ENCODE measurements at places on chromosomes 5 and 9. TPM values are rescaled to one million over a fixed set of nuclear protein-coding genes. Genes with fewer than 3 reads are reported as not detected.

DNA sequence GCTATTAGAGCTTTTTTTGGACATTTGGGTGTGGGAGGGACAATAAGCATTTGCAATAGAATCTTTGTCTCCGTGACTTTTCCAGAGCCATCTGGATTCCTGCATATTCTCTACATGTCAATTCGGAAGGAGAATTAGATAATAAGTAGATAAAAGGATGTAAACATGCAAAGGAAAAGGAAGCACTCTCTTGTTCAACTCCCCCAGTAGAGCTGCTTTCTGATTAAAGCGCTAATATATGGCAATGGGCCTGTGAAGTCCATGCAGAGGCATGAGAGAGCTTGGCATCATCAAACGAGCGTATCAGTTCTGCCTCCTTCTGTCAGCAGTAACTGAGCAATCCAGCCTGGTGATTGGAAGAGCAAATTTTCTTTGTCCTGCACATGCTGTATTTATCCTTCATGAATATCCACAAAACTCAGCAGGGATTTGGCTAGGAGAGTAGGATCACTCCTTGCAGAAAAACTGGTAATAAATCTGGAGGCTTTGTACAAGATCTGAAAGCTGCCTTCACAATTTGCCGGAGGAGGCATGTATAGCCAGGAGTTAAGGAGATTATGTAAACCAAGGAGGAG lies 1752.9 kb downstream of the MAT2B start:
- DNase-seq, result no peak
- H3K27ac ChIP-seq, result no peak overlapping the region
- H3K4me3 ChIP-seq, result no peak overlapping the region
- no peaks in the 10 kb centered on the region for H3K27me3 ChIP-seq
- no peaks in the 10 kb centered on the region for H3K36me3 ChIP-seq
- H3K4me1 ChIP-seq, result no peaks in the 10 kb centered on the region

GRCh38 chr5:77140350-77140749 lies 53.3 kb upstream of the ZBED3 start:
- no peak overlapping the region for H3K4me3 ChIP-seq
- DNase-seq, result no peak
- H3K27me3 ChIP-seq, result no peaks in the 10 kb centered on the region
- no peak overlapping the region for H3K27ac ChIP-seq

- peak overlapping the region; percentile 69 for H3K27ac ChIP-seq
- no peaks in the 10 kb centered on the region for H3K27me3 ChIP-seq
- peaks cover 8% of the 10 kb centered on the region for H3K36me3 ChIP-seq
- peak; percentile 28 for DNase-seq
- H3K4me3 ChIP-seq, result peak overlapping the region; percentile 61
- peaks cover 43% of the 10 kb centered on the region for H3K4me1 ChIP-seq
These were observed 481 bp downstream of the MRPL36 start for GRCh38 chr5:1799110-1799601.

DNA sequence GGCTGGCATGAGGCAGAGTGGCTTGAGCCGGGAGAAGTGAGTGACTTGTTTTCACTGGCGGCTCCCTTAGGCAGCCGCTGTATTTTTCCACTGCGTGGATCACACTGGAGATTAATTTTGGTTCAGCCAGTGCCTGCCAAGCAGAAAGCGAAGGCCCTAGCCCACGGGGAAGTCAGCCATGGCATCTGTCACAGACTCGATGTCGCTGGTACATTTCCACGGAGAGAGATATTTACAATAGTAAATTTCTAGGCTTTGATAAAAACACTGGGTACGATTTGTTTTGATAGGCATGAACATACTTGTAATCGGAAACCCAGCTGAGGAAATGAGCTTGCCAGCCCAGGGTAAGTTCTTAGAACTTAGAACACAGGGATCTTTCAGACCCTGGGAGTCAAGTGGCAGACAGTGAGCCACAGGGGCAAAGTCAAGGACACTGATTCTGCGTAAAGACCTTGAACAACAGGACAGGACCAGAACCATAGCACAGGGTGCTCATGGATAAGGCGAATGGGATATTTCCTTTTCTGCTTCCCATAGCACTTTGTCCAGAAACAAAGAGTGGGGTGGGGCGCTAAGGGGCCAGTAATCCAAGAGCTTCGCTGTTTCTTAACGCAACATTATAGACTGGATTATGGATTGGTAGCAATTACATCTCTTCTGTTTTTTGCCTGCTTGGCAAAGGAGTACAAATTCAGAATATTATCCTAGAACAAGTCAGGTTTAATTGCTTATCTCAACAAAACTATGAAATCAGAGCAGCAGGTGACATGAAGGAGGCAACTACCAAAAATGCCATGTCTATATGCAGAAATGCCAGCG lies 4.5 kb downstream of the DUSP1 start:
- H3K4me3 ChIP-seq, result no peak overlapping the region
- H3K4me1 ChIP-seq, result peaks cover 11% of the 10 kb centered on the region
- no peaks in the 10 kb centered on the region for H3K36me3 ChIP-seq
- no peaks in the 10 kb centered on the region for H3K27me3 ChIP-seq
- DNase-seq, result no peak

- no peak overlapping the region for H3K4me3 ChIP-seq
- H3K27me3 ChIP-seq, result no peaks in the 10 kb centered on the region
- DNase-seq, result no peak
- no peak overlapping the region for H3K27ac ChIP-seq
These were observed 216.9 kb downstream of the AUH start for GRCh38 chr9:91144769-91145168.

DNA sequence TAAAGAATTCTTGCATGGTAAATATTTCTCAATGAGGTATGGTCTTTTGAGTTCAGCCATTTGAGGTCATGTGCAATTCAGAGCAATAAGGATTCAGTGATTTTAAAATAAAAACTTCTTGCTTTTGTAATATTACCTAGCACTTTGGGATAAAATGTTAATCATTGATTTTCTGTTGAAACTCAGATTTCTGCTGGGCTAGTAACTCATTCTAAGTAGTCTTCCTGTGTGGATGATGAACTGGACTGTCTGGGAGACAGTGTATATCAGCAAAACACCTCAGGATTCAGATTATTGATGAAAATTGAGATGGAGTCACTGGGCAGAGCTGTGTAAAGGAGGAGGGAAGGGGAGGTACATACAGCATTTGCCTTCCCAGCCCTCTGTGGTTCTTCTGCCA lies 10.8 kb upstream of the PSAT1 start:
- no peak overlapping the region for H3K4me3 ChIP-seq
- DNase-seq, result no peak
- H3K27me3 ChIP-seq, result no peaks in the 10 kb centered on the region
- no peaks in the 10 kb centered on the region for H3K4me1 ChIP-seq

- H3K27ac ChIP-seq, result no peak overlapping the region
- H3K27me3 ChIP-seq, result no peaks in the 10 kb centered on the region
- no peaks in the 10 kb centered on the region for H3K36me3 ChIP-seq
- no peak for DNase-seq
- no peaks in the 10 kb centered on the region for H3K4me1 ChIP-seq
These were observed 56.7 kb upstream of the NPR3 start for GRCh38 chr5:32654427-32654826.

GRCh38 chr9:79360387-79361347 lies 211.1 kb upstream of the TLE4 start:
- no peak overlapping the region for H3K27ac ChIP-seq
- no peaks in the 10 kb centered on the region for H3K4me1 ChIP-seq
- H3K36me3 ChIP-seq, result no peaks in the 10 kb centered on the region

- no peak overlapping the region for H3K27ac ChIP-seq
- H3K4me1 ChIP-seq, result no peaks in the 10 kb centered on the region
- H3K4me3 ChIP-seq, result no peak overlapping the region
- H3K27me3 ChIP-seq, result no peaks in the 10 kb centered on the region
- H3K36me3 ChIP-seq, result no peaks in the 10 kb centered on the region
- no peak for DNase-seq
These were observed 384.7 kb upstream of the ZNF462 start for GRCh38 chr9:106478312-106478711.

GRCh38 chr9:27572566-27572917 lies 739 bp downstream of the C9orf72 start:
- H3K27me3 ChIP-seq, result no peaks in the 10 kb centered on the region
- H3K4me3 ChIP-seq, result peak overlapping the region; percentile 85
- H3K4me1 ChIP-seq, result peaks cover 13% of the 10 kb centered on the region
- peak overlapping the region; percentile 95 for H3K27ac ChIP-seq

The NIM1K gene
- total RNA-seq, result 0.70 TPM

The UQCRQ gene
- 132 TPM for total RNA-seq

The YIPF5 gene
- total RNA-seq, result 32.8 TPM

The FRMD3 gene
- total RNA-seq, result 1.2 TPM

The PLEKHG4B gene
- total RNA-seq, result not detected

The CSF1R gene
- total RNA-seq, result 0.55 TPM

The ROR2 gene
- total RNA-seq, result 0.28 TPM

All from T-cell (primary cell).